ENCODE measurements at places on chromosomes 13 and 19. TPM values are rescaled to one million over a fixed set of nuclear protein-coding genes. Genes with fewer than 3 reads are reported as not detected.

The CELF5 gene
- total RNA-seq: 6.8 TPM

The CAPNS1 gene
- total RNA-seq: 112 TPM

The CPB2 gene
- total RNA-seq: not detected

The FFAR2 gene
- not detected for total RNA-seq

The OR7C1 gene
- total RNA-seq: not detected

The TIMM44 gene
- 121 TPM for total RNA-seq

The GIPC3 gene
- total RNA-seq: 1.6 TPM

The C19orf47 gene
- 26.6 TPM for total RNA-seq

The YJEFN3 gene
- 0.85 TPM for total RNA-seq

Data from GM23338 (cell line).